ENCODE measurements at places on chromosomes 11 and 22.

DNA sequence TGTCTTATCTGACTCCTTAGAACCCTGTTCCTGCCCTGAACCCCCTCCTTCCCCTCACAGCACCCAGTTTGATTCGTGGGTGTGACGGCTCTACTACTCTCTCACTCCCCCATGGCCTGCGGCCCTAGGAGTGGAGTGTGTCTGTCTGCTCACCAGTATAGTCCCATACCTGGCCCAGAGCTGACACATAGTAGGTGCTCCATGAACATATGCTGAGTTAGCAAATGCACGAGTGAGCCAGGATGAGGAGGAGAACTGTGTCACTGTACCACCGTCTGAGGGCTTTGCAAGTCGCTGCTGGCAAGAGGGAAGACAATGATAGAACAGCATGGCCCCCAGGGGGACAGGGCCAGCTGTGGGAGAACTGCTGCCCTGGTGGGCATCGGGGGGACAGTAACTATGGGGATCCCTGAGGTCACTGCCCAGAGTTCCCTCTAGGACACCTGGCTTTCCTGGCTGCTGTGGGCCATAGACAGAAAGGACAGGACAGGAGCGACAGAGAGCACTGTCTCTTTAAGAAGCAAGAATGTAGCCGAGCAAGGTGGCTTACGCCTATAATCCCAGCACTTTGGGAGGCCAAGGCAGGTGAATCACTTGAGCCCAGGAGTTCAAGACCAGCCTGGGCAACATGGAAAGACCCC, 19.2 kb upstream of the KIAA0930 start:
- no peak for DNase-seq

DNA sequence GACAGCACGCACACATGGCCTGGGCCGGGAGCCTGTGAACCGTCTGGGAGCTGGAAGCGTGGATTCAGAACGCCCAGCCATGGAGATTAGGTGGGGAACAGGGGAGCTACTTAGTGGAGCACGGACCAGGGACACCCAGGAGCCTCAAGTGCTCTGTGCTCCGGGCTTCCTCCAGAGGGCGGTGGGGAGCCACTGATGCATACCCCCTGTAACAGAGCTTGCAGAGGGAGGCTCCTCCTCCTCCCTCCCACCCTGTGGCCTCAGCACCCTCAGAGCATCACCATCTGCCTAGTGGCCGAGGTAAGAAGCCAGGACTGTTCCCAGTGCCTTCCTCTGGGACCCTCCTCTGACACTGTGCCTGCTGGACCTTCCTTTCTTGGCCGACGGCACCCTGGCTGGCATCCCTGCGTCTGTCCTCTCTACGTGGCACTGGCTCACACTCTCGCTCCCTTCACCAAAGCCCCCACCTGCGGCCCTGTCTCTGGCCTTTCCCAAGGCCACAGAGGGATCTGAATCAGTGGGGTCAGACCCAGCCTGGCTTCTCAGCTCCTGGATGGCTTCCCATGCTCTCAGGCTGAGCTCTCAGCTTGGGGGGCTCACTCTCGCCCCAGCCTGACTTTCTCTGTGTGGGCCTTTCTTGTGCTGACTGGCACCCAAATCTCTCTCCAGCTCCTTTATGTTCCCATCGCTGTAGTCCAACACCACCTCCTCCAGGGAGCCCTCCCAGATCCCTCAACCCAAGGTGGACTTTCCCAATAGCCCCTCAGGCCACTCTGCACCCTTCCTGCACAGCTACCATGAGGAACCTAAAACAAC, 780.9 kb downstream of the BRD1 start:
- DNase-seq: no peak

DNA sequence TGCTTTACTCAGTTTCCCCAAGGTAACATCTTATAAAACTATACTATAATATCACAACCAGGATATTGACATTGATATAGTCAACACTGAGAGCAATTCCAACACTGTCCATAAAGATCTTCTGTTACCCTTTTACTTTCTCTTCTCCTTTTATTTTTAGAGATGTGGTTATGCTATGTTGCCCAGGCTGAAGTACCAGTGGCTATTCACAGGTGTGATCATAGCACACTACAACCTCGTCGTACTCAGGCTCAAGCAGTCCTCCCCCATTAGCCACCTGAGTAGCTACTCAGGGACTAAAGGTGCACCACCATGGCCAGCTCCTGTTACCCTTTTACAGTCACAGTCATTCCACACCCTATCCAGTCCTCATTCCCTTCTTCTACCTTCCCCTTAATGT, 119.7 kb downstream of the CWF19L2 start:
- no peak for DNase-seq

DNA sequence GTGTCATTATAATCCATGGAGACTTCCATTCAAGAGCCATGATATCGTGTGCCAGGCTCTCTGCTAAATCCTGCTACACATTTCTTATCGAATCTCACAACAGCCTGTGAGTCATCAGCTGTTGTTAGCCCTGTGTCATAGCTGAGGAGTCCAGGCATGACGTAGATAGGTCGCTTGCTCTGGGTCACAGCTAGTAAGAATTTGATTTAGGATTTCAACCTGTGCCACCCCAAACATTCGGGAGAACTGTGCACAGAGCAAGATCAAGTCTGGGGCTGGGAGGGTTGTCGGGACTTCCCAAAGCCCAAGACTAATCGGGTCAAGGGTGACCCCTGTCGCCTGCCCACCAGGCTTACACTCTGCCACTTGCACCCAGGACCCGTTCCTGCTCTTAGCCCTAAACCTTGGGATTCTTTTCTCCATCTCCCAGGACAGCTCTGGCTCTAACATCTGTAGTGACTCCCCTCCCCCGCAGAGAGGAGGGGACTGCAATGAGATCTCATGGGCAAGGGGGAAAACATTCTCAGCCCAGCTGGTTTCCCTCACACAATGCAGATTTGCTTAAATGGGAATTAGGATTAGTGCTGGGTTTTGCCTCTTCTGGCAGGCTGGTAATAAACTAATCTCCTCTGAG, 34.3 kb downstream of the TSPAN18 start:
- DNase-seq: peak; percentile 41

- DNase-seq: no peak
Measured at GRCh38 chr11:84117394-84117793, 831.2 kb upstream of the CCDC90B start.
